ENCODE measurements at places on chromosomes 11 and 22. TPM values are rescaled to one million over a fixed set of nuclear protein-coding genes. Genes with fewer than 3 reads are reported as not detected.

Gene PATE2
- not detected for total RNA-seq

Gene SYVN1
- total RNA-seq = 37.5 TPM

Gene OR8B4
- not detected for total RNA-seq

Gene IGF2
- 164 TPM for total RNA-seq

Gene SMIM35
- total RNA-seq = not detected

Gene KRTAP5-2
- total RNA-seq = not detected

Gene UPB1
- total RNA-seq = not detected

Gene SLC43A3
- 4.1 TPM for total RNA-seq

Gene DGCR6
- 0.58 TPM for total RNA-seq

Gene CDON
- total RNA-seq = 26.8 TPM

Gene FANCF
- total RNA-seq = 9.6 TPM

GRCh38 chr11:123677510-123677909 is 23.1 kb upstream of the SCN3B start:
- DNase-seq = no peak

DNA sequence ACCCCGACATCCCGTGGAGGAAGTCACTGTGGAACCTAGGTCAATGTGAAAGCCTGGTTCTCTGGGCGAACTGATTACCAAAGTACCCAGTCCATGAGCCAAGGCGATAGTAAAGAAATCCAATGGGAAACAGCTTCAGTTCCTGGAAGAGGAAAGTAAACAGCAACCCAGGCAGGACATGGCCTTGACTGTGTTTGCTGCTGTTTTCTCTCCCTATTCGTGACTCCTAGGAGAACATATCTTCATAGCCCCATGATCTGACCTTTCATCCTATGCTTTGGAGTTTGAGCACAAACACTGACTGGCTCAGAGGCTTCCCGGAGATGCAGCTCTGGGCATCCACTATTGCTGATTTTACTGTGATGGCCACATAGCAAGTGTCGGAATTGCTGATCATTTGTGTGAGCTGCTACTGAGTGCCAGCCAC is 45.1 kb downstream of the LRFN4 start:
- DNase-seq = no peak

- no peak for DNase-seq
These were observed 432.2 kb downstream of the TBC1D22A start for GRCh38 chr22:47194476-47195155.

GRCh38 chr11:28760676-28761390 is 652.6 kb downstream of the METTL15 start:
- DNase-seq = no peak

- DNase-seq = peak; percentile 81
These were observed 68.1 kb downstream of the CSTPP1 start for GRCh38 chr11:47004595-47005033.

- DNase-seq = no peak
These were observed 114.4 kb downstream of the PLEKHA7 start for GRCh38 chr11:16899708-16900303.

GRCh38 chr11:123640677-123641494 is 13.5 kb downstream of the SCN3B start:
- peak; percentile 53 for DNase-seq

- DNase-seq = no peak
These were observed 1038.9 kb downstream of the DLG2 start for GRCh38 chr11:84588131-84588829.

- DNase-seq = no peak
These were observed 1397.3 kb upstream of the TENM4 start for GRCh38 chr11:80838153-80838552.

DNA sequence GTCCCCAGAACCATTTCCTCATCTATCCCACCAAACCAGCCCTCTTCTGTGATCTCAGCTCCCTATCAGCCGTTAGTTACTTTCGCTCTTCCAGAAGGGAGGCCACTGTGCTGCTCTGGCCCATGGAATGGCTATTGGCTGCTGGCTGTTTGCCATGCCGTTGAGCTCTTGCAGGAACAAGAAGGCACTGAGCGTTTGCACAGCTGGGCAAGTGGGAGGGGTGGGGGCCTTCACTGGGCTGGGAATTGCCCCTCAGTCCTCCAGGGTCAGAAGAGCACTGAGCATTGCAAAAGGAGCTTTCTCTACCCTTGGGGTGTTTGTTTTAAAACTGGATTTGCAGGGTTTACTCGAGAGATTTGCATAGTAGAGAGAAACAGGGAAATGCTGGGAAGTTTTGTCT is 129.0 kb upstream of the PARVA start:
- DNase-seq = peak; percentile 96

GRCh38 chr22:38465673-38466490 is 2.0 kb upstream of the KDELR3 start:
- no peak for DNase-seq

- no peak for DNase-seq
These were observed 44.4 kb upstream of the SLC22A12 start for GRCh38 chr11:64546600-64546999.

DNA sequence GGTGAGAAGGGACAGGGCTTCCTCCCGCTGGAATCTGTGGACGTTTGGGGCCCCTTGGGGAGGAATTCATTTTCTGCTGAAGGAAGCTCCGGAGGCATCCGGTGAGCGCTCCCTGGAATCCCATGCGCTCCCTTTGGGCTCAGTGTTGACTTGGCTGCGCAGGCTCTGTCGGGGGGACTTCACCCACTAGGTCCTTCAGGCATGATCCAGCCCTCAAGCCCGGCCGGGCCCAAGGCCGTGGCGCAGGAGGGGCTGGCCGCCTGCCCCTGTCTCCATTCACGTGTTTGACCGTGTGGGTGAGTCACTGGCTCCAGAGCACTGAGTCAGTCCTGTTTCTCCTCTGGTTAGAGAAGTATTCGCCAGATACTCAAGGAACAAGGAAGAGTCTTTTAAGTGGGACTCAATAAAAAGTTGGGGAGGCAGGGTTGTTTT is 1.4 kb downstream of the CTTN start:
- peak; percentile 81 for DNase-seq

DNA sequence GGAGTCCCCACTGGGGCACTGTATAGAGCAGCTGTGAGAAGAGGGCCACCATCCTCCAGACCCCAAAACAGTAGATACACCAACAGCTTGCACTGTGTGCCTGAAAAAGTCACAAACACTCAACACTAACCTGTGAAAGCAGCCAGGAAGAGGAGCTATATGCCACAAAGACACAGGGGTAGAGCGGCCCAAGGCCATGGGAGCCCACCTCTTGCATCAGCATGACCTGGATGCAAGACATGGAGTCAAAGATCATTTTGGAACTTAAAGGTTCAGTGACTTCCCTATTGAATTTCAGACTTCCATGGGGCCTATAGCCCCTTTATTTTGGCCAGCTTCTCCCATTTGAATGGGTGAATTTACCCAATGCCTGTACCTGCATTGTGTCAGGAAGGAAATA is 29.7 kb upstream of the CYB5R3 start:
- DNase-seq = no peak

DNA sequence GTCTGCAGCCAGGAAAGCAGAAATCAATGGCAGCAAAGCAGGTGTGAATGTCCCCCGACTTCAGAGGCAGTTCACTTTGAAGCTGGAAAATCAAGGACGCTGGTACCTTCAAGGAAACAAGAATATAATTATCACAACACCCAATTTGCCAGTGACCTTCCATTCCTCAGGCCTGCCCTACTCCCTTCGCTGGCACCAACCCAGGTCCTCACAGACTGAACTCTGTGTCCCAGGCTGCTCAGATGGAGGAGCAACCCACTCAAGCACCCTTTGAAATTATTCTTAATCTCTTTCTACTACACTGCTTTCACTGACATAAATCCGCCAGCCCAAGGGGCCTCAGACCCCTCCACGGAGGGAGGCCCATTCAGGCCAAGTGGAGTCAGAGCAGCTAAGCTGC is 64.7 kb upstream of the WT1 start:
- no peak for DNase-seq
